Stimulated activated effector memory CD8-positive, alpha-beta T cell treated with anti-CD3 and anti-CD28 coated beads, Interleukin-12 subunit alpha, Interleukin-12 subunit beta, amount 100 ng/mL, for 72 hours (primary cell): ENCODE measurements at places on chromosomes 16 and 17.
A peak's percentile ranks its signal among the peaks of the same experiment; 100 is the strongest.

GRCh38 chr17:80260791-80261158, at the start of gene RNF213:
RNF213 (plus strand) TSS chr17:80260852; CDS start chr17:80263682, 2,830 bp downstream.
- peak; percentile 49 for DNase-seq

DNA sequence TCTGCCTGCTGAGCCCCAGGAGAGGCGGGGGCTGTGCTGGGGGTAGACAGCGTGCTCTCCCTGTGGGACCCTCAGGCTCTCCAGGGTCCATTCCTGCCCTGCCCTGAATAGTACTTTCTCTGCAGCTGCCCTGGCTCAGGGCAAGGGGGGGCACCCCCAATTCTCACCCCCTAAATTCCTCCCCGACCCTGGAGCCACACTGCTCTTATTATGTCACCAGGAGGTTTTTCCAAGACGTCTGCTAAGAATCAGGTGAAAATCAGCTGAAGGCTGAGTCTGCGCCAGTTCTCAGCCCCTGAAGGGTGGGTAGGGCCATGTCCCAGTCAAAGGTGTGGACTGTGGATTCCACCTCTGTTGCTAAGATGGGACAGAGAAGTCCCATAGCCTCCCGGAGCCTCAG, 49.9 kb upstream of the MAP3K14 start:
- no peak for DNase-seq

DNA sequence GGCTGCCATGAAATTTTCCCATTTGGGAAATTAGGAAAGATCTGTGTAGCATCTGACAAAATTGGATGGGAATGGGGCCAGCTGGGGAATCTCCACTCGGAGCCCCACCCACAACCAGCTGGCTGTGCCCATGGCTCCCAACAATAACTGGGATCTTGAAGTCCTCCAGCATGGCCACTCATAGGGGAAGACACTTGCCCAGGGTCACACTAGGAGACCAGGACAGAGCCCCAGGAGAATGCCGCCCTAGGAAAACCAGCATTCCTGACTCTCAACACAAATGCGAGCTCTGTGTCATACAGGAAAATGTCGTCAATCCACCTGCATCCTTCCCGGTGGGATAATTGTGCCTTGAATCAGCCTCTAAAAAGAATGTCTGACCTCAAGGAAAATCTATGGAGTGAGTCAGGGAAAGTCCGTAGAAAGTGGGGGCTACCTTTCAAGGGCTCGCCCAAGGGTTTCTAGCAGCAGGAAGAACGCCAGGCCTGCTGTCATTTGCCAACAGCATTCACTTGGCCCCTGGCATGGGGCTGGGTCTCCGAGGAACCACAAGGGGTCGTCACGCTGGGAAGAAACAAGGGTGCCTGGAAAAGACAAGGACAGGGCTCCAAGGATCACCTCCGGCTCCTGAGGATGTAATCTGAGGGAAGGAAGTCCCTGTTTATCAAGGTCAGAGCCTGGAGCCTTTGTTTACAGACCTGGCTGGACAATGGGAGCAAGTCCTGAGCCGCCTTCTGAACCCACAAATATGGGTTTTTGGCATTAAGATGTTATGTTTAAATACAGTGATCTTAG, 15.9 kb downstream of the CDH5 start:
- no peak for DNase-seq

DNA sequence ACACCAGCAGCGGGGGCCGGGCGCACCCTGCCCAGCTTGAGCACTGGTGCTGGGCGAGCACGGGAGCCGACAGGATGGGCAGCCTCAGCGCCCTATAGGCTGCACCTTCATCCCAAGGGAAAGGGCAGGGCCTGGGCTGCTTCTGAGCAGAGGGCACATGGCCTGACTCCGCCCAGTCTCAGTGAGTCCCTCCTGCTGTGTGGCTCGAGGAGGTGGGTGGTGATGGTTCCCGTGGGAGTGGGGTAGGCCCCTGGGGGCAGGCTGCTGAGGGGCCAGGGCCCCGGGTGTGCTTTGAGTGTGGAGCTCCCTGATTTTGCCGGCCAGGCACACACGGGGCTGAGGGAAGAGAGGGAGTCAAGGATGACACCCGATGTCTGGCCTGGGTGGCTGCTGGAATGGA, 37.9 kb downstream of the TSC2 start:
- DNase-seq = no peak

DNA sequence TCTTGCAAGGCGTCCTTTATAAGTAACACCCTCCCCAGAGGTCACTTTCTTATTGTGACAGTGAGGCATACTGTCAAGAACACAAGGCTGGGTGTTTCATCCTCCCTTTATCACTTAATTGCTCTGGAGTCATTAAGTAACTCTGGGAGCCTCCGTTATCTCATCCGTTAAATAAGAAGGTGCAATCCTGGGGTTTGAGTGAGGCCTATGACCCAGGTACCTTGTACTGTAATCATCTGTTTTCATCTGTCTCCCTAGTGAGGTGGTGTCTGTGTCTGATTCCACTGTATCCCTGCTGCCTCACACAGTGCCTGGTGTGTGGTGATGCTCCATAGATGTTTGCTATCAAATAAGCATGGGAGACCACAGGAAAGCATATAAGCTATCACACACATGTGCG, 17.7 kb downstream of the TNS4 start:
- no peak for DNase-seq

- no peak for DNase-seq
Observed at GRCh38 chr16:13315642-13316427, 414.4 kb downstream of the SHISA9 start.

- DNase-seq = no peak
Observed at GRCh38 chr16:85479972-85480726, 133.0 kb upstream of the GSE1 start.

- DNase-seq = no peak
Observed at GRCh38 chr16:46768809-46769208, 20.7 kb upstream of the MYLK3 start.

- no peak for DNase-seq
Observed at GRCh38 chr16:14672403-14672971, 21.6 kb downstream of the PLA2G10 start.

GRCh38 chr17:44383861-44384260, 5.6 kb downstream of the ITGA2B start:
- DNase-seq = no peak

DNA sequence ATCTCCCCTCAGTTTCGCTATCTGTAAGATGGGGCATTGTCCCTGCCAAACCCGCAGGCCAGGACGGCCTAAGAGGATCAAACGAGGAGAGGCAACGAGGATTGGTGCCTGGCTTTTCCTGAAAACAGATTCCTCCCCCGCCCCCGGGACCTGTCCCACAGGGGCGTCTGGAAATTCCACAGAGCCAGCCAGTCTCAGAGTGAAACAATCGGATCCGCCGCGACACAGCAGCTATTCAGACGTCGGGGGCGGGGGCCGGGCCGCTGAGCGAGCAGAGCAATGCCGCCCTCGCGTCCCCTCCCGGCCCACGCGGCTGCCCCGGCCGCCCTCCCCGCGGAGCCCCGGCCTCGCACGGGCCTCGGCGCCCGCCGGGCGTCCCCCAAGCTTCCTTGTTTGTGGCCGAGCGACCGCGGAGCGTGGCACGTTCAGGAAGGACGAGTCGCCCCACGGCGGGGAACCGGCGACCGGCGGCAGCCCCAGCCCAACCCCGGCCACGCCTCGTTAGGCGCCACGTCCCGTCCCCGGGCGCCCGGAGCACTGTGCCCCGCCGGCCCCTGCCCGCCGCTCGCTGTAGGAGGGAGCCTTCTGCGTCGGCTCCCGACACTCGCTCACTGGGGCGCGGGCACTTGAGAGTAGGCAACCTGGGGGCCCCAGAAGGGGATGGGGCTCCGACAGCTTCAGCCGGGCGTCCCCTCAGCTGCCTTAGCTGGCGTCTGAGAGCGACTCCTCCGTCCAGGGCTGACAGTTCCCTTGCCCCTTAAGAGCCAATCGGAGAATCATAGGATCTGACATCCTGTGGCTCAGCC, 29.6 kb upstream of the PHOSPHO1 start:
- DNase-seq = peak; percentile 56

DNA sequence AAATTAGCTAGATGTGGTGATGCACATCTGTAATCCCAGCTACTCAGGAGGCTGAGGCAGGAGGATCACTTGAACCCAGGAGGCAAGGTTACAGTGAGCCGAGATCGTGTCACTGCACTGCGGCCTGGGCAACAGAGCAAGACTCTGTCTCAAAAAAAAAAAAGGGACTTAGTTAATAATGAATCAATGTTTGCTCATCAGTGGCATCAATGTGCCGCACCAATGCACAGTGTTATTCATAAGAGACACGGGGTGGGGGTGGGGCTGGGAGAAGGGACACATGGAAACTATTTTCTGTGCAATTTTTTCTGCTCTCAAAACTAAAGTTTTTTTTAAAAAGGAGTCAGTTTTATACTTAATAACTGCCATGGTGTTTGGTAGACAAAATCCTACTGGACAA, 6.8 kb upstream of the ATP2C2 start:
- DNase-seq = no peak

DNA sequence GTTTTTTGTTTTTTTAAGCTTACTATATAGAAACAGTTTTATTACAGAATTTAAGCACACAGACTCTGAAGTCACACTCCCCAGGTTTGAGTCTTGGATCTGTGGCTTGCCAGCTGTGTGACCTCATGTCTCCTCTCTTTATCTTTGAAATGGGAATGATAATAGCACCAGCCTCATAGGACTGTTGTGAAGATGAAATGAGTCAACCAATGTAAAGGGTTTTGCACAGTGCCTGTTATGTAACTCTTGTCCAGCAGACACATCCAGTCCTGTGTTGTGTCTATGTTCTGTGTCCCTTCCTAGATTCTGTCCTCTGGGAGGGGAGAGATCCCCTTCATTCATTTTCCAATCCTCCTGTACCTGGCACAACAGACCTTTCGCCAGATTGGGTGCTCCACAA, 3.1 kb upstream of the CPD start:
- DNase-seq = no peak

- no peak for DNase-seq
Observed at GRCh38 chr17:44775838-44776621, 17.2 kb downstream of the ADAM11 start.

DNA sequence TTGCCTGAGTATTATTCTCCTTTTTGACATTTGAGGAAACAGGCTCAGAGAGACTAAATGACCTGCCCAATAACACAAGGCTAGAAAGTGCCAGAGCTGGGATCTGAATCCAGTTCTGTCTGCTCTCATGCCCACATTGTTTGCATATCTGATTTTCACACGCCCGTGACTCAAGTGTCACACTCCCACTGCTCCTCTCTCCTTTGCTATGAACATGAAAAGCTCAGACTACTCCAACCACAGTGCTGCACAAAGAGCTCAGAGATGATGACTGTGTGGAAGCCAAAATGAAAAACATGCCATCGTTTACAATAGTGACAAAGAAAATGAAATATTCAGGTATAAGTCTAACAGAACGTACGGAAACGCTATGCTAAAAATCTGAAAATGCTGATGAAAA, 107.9 kb downstream of the SMG6 start:
- DNase-seq = no peak

GRCh38 chr16:89695086-89695874, 6.2 kb downstream of the SPATA2L start:
- no peak for DNase-seq

- DNase-seq = no peak
Observed at GRCh38 chr16:81582655-81583441, 138.2 kb downstream of the CMIP start.

- DNase-seq = peak; percentile 57
Observed at GRCh38 chr16:10987361-10988163, 43.2 kb downstream of the CLEC16A start.

DNA sequence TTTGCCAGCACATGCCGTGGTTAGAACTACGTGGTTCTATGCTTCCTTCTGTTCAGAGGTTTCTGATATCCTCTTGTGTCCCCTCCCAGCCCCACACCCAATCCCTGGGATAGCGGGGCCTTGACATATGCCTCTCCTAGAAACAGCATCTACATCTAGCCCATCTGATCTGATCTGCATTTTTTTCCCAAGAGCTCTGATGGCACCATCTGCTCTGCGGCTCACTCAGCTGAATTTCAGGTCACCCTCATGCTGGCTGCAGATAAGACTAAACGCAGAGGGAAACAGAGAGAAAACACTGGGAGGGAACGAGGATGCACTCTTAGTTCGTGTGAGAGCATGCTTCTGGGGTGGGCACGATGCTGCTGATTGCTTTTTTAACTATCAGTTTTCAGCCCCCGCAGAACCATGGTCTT, 10.7 kb downstream of the WIPI1 start:
- no peak for DNase-seq

GRCh38 chr17:17375841-17376240, 72.7 kb downstream of the NT5M start:
- DNase-seq = no peak

DNA sequence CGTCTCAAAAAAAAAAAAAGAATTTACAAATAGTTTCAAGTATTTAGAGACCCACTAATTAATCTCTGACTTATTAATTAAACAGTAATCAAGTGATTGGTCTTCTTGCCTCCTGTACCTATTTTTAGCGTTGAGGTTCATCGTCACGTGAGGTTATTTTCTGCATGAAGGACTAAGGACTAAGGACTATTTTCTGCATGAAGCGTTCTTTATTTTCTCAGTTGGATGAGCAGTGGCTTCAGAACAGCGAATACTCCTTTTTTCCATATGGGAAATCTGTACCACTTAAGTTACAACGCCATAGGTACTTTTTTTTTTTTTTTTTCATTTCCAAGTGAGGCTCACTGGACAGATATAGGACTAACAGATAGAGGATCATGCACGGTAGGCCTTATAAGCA, 224.9 kb downstream of the CNTNAP4 start:
- no peak for DNase-seq

DNA sequence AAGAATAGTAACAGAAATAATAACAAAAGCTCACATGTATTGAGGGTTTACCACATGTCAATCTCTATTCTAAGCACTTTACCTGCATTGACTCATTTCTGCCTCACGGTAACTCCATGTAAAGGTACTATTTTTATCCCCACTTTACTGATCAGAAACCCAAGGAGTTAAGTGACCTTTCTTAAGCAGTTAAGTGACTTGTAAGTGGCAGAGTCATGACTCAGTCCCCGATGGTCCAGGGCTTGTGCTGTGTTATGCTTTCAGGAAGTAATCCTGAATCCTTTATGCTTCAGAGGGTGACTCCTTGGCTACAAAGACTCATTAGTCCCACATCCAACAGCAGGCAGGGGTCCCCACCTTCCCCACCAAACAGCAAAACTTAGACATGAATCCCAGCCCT, 66.5 kb downstream of the MRM1 start:
- no peak for DNase-seq

DNA sequence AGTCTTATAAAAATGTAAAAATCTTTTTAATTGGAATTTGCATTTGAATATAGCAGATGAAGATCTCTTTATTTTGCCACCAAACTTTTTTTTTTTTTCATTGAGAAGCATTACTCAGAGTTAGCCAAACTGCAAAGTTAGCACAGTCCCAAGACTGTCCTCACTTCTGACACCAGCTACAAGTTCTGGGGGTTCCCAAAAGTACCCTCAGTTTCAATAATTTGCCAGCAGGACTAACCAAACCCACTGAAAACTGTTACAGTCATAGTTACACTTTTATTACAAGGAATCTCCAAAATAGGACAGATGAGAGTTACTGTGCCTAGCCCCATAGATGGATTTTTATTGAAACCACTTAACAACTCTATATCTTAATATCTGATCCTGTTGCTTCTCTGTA, 144.1 kb downstream of the CHD9 start:
- DNase-seq = no peak

DNA sequence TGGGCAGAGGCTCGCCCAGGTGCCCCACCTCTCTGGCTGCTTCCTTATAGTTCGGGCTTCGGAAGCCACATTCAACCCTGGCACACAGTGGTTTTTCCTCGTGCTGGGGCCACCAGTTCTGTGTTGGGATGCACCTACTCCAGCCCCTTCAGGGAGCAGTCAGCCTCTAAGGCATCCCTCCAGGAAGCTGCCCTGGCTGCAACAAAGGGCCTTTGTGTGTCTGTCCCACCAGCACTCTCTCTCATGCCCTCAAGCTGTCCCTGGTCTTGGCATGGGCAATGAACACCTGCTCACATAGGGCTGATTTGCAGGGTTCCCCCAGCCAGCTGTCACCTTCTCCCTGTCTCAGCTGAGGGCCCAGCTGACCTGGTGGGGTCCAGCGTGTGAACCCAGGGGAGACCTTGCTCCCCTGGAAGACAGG, 754 bp upstream of the NOXO1 start:
- no peak for DNase-seq
